CD4-positive, alpha-beta T cell treated with Interleukin-4 for 4 hours (primary cell): ENCODE measurements at places on chromosomes 3 and 15.

- DNase-seq = no peak
Measured at GRCh38 chr15:78360367-78360801, 20.2 kb downstream of the CRABP1 start.

- no peak for DNase-seq
Measured at GRCh38 chr15:43082509-43082908, 23.3 kb downstream of the UBR1 start.

GRCh38 chr3:15631426-15632211 lies 30.1 kb downstream of the BTD start:
- no peak for DNase-seq

GRCh38 chr3:55169608-55170072 lies 241.8 kb upstream of the LRTM1 start:
- no peak for DNase-seq

- DNase-seq = no peak
Measured at GRCh38 chr3:125602752-125603649, 7.7 kb upstream of the OSBPL11 start.

DNA sequence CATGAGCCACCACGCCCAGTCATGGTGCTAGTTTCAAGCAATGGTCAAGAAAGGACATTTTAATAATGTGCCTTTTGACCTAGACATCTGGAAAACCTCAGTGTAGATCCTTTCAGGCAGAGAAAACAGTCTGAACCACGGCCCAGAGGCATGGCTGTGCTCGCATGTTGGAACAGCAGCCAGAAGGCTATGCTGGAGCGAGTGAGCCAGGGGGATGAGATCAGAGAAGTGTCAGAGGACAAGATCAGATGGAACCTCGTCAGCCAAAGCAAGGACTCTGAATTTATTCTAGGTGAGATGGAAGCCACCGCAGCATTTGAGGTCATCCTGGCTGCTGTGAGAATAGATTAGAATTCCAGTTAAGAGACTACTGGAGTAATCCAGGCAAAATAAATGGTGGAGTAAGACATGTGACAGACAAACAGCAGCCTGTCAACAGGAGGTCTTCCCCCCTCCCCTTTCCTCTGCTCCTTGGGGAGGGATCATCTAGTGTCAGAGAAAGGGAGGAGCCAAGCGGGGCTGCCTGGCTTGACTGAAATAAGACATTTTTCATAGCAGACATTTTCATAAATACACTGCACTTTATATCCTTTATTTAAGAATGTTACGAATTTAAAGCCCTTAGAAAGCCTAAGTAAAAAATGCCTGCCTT lies 40.4 kb upstream of the ACKR4 start:
- no peak for DNase-seq

DNA sequence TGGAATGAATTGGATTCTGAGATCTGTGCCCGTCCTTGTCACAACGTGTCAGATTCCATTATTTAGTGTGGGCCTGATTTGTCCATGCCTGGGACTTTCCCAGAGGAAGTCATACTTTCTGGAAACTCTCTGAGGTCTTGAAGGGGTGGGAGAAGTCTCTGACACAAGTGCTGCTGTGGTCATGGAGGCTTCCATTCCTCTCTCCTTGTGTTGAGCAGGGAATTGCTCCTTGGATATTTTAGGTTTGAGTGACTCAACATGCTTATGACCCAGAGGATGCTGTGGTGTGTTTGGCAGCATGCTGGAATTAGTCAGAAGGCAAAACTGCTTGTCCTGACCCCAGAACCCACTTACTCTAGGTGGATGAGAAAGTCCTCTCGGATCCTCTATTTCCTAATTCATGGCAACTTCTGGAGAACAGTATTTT lies 132.1 kb downstream of the LPP start:
- DNase-seq = no peak

GRCh38 chr15:92268900-92269299 lies 124.8 kb upstream of the ST8SIA2 start:
- no peak for DNase-seq

GRCh38 chr3:21067031-21067813 lies 683.8 kb downstream of the ZNF385D start:
- DNase-seq = no peak

DNA sequence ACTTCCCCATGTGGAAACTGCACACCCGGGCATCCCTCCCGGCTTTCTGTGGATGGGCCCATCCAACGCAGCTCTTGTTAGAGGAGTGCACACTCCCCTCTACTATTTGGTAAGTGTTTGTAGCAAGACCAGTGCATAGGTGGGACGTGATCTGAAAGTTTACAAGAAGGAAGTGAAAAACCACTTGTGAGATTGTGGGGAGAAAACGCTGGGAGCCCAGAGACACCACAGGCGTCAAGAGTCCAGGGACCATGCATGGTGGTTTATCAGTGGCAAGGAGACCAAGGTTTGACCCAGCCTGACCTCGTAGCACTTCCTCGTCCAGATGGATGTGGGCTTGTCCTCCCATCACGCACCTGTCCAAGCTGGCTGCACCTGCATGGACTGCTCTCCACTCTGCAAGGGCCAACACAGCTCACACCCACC lies 51.6 kb downstream of the ATP10A start:
- no peak for DNase-seq

DNA sequence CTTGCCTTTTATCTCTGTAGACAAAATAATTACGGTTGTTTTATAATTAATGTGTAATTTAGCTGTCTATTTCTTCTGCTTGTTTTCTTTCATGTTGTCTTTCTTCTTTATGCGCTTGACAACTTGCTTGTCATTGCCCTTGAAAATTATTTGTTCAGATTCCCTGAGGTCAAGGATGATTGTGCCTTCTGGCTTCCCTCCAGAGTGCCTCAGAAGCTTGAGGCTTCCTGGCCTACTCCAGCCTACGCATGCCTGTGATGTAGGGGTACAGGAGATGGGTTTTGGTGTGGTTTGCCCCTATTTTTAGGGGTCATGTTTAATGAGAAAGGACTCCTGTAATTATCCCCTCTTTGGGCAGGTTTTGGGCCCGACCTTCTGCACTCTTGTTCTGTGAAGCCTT lies 231.5 kb downstream of the SV2B start:
- no peak for DNase-seq

DNA sequence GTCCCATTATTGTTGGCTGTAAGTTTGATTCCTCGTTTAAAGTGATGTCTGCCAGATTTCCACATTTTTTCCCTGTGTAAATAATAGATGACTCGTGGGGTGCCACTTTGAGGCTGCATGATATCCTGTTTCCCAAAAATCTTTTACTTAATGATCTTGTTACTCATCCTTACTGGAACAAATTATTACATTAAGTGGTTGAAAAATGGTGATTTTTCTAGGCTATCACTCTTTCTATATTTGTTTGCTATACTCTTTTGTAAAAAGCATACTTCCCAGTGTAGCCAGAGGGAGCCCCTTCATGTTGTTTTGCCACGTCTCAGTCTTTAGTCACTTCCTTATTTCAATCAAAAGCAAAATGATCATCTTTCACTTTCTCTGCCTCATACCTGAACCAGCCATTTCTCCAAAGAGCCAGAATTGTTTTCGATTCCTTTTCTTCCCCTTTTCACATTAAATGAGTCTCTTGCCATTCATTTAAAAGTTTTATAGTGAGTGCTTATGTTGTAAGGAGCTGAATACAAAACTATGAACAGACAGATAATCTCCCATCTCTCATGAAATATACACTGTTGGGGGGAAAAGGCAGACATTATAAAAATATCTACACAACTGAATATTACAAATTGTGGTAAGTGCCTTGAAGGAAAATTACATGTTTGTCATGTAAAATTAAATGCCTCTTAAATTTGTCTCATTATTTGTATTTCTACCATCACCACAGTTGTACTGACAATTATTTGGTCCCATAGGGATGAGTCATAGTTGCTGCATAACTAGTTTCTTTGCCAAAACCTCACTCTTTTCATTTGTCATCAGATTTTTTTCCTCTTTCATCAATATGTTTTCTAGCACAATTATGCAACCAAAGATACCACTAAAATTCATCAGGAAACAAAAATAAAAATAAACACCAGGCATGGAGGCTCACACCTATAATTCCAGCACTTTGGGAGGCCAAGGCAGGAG lies 41.5 kb downstream of the ADGRG7 start:
- DNase-seq = peak; percentile 21

DNA sequence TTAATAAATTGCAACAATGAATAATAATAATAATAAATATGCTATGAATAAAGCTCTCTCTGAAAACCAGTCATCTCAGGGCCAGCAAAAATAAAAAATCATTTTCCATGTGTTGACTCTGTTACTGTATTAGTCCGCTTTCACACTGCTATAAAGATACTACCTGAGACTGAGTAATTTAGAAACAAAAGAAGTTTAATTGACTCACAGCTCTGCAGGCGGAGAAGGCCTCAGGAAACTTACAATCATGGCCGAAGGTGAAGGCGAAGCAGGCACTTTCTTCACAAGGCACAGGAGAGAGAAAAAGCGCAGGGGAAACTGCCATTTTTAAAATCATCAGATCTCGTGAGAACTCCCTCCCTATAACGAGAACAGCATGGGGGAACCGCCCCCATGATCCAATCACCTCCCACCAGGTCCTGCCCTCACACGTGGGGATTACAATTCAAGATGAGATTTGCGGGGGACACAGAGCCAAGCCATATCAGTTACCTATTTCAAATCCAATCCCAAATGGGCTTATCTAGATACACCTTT lies 224.1 kb downstream of the IGSF11 start:
- DNase-seq = no peak

DNA sequence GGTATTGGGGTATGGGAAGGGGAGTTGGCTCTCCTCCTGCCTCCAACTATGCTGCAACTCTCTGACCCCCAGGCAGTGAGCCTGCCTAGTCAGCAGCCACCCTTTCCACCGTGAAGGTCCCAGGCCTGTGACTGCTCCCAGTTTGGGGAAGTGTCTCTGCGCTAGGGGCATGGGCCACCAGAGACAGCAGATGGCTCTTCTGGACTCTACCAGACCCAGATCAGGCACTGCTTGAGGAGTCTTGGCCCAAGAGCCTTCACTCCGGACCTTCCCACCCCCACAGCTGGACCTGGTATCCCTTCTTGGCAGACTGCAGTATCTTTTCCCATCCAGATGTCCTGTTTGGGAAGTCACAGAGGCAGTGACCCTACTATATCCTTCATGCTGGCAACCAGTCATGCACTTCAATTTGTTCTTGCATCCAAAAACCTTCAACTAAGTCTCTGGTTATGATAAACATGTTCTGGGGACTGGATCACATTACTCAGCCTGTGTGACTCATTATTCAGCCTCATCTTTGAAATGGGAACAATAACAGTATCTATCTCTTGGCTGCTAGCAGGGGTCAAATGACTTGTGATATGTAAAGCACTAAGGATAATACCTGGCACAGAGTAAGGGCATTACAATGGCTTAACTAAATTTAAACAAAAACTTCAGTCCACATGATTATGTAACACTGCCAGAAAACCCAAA lies 62.7 kb downstream of the POMGNT2 start:
- DNase-seq = no peak

DNA sequence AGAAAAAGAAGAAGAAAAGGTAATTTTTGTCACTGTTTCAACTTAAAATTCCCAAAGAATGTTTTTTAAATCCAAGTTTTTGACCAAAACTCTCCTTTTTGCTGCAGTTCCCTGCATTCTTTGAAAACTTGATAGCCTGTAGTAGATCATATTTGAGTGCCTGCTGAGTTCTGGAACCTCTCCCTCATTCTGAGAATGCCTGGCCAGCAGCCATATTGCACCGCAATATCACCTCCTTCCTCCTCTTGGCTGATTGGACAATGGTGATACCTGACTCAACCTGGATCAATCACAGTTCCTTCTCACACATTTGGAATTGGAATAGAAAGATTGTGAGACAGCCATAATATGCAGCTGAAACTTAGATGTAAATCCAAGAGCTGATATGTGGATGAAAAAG lies 97.6 kb upstream of the GAP43 start:
- no peak for DNase-seq

- no peak for DNase-seq
Measured at GRCh38 chr3:25478211-25478757, 50.2 kb downstream of the RARB start.

- DNase-seq = peak; percentile 80
Measured at GRCh38 chr3:46558184-46559043, 7.7 kb downstream of the LRRC2 start.

DNA sequence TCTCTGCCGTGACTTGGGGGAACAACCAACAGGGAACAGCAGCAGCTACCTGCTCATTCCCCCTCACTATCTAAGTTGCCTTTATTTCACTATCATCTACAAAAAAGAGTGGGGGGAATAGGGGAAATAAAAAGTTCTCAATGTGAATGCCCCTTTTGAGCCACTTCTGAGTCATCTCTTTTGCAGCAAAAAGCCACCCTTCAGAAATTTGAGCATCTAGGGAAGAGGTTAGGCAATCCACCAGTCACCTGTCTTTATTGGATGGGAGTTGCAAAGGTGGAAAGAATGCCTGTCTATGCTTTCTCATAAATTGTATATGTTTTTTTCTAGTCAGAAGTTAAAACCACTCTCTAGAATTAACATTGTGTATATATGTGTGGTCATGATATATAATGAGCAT lies 41.1 kb downstream of the GPD1L start:
- DNase-seq = no peak

- DNase-seq = no peak
Measured at GRCh38 chr3:158711886-158712285, 20.4 kb downstream of the RARRES1 start.

DNA sequence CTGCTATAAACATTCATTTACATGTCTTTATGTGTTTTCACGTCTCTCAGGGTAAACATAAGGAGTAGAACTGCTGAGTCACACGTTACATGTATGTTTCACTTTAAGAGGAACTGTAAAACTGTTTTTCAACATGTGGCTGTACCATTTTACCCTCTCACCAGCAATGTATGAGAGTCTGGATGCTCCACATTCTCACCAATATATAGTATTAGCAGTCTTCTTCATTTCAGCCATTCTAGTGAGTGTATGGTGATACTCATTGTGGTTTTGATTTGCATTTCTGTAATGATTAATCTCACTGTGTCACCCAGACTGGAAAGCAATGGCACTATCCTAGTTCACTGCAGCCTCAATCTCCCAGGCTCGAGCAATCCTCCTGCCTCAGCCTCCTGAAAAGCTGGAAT lies 37.1 kb downstream of the PHC3 start:
- DNase-seq = no peak

GRCh38 chr15:80844011-80844732 lies 65.0 kb downstream of the CEMIP start:
- DNase-seq = no peak
